Psoas muscle (tissue), 8 donors: ENCODE measurements at places on chromosomes 1 and 21. TPM values are rescaled to one million over a fixed set of nuclear protein-coding genes. Genes with fewer than 3 reads are reported as not detected.

The ELAVL4 gene
- polyA plus RNA-seq, result 0.03 TPM

The KCNA10 gene
- polyA plus RNA-seq, result not detected

The CLCA1 gene
- polyA plus RNA-seq, result 0.03 TPM

The ENAH gene
- polyA plus RNA-seq, result 38.8 TPM

The PARK7 gene
- 430 TPM for polyA plus RNA-seq

The UTP11 gene
- 253 TPM for polyA plus RNA-seq

The DCDC2B gene
- 0.04 TPM for polyA plus RNA-seq

The RHBDL2 gene
- 0.16 TPM for polyA plus RNA-seq

The CYP4Z1 gene
- polyA plus RNA-seq, result 0.29 TPM

The TDRD5 gene
- polyA plus RNA-seq, result 0.03 TPM

The KRTAP19-3 gene
- not detected for polyA plus RNA-seq

The DNAJC11 gene
- polyA plus RNA-seq, result 63.9 TPM

The ACOT11 gene
- 2.3 TPM for polyA plus RNA-seq

The LCE2D gene
- not detected for polyA plus RNA-seq

The ACTA1 gene
- 13,405 TPM for polyA plus RNA-seq

The NFIA gene
- polyA plus RNA-seq, result 11.7 TPM

The ICOSLG gene
- polyA plus RNA-seq, result 0.27 TPM

The SLAMF6 gene
- not detected for polyA plus RNA-seq

The GIPC2 gene
- 0.72 TPM for polyA plus RNA-seq

The SELP gene
- 1.1 TPM for polyA plus RNA-seq

The TBX19 gene
- polyA plus RNA-seq, result 0.36 TPM

The S100A5 gene
- not detected for polyA plus RNA-seq

The LCE1E gene
- not detected for polyA plus RNA-seq

The TMPRSS3 gene
- not detected for polyA plus RNA-seq

The ITGB2 gene
- 4.6 TPM for polyA plus RNA-seq

The FCRL1 gene
- polyA plus RNA-seq, result 0.03 TPM

The OR6K3 gene
- polyA plus RNA-seq, result not detected

The B3GALT2 gene
- 0.16 TPM for polyA plus RNA-seq

The DCST1 gene
- polyA plus RNA-seq, result not detected

The LCE2A gene
- not detected for polyA plus RNA-seq

The LEFTY1 gene
- polyA plus RNA-seq, result 0.13 TPM

The NMNAT1 gene
- 16.9 TPM for polyA plus RNA-seq

The UBXN10 gene
- 0.07 TPM for polyA plus RNA-seq

The NPR1 gene
- 10.4 TPM for polyA plus RNA-seq
